ENCODE measurements at places on chromosomes 12 and 14. TPM values are rescaled to one million over a fixed set of nuclear protein-coding genes. Genes with fewer than 3 reads are reported as not detected.

The KLRD1 gene
- not detected for total RNA-seq

The KLRG1 gene
- total RNA-seq: 0.94 TPM

The CRACR2A gene
- 1.4 TPM for total RNA-seq

The SSPN gene
- 0.70 TPM for total RNA-seq

The RFX4 gene
- total RNA-seq: not detected

The SPTB gene
- total RNA-seq: 1.5 TPM

The SCAF11 gene
- 45.5 TPM for total RNA-seq

The OR6C75 gene
- total RNA-seq: not detected

The ADAMTS20 gene
- total RNA-seq: not detected

The SLC10A1 gene
- not detected for total RNA-seq

The PAX9 gene
- total RNA-seq: 2.0 TPM

The KERA gene
- not detected for total RNA-seq

The TCL1B gene
- not detected for total RNA-seq

The KRT79 gene
- 0.08 TPM for total RNA-seq

The TAS2R42 gene
- total RNA-seq: not detected

The BBOF1 gene
- 5.5 TPM for total RNA-seq

The INSM2 gene
- not detected for total RNA-seq

The APPL2 gene
- 18.8 TPM for total RNA-seq

The GLIPR1L1 gene
- not detected for total RNA-seq

The APOF gene
- not detected for total RNA-seq

The TAS2R30 gene
- not detected for total RNA-seq

The TSPAN9 gene
- 35.2 TPM for total RNA-seq

The INHBE gene
- 0.09 TPM for total RNA-seq

The ABCC9 gene
- 0.08 TPM for total RNA-seq

The SLC39A2 gene
- total RNA-seq: not detected

The CIROP gene
- total RNA-seq: not detected

The PTGER2 gene
- total RNA-seq: 2.7 TPM

The RNF41 gene
- 23.1 TPM for total RNA-seq

The KRT75 gene
- 0.07 TPM for total RNA-seq

The GRIN2B gene
- total RNA-seq: 3.9 TPM

The EID3 gene
- 7.0 TPM for total RNA-seq

The RAD51AP1 gene
- 15.2 TPM for total RNA-seq

The GPR132 gene
- total RNA-seq: 0.63 TPM

The OR4E2 gene
- not detected for total RNA-seq

The SMIM41 gene
- not detected for total RNA-seq

The CLEC7A gene
- total RNA-seq: not detected

Measured in A549 treated with Mapracorat at 1 μM for 4 hours (cell line).